Stimulated activated CD4-positive, alpha-beta T cell treated with anti-CD3 and anti-CD28 coated beads, Interleukin-15, amount 100 ng/mL, for 1 hour (primary cell): ENCODE measurements at places on chromosomes 6 and 20.
A peak's percentile ranks its signal among the peaks of the same experiment; 100 is the strongest.

GRCh38 chr6:154329350-154330170 lies 27.0 kb downstream of the IPCEF1 start:
- DNase-seq, result no peak

GRCh38 chr20:32973077-32973717 lies 31.0 kb downstream of the SUN5 start:
- DNase-seq, result no peak

- DNase-seq, result no peak
Measured at GRCh38 chr6:52553158-52553557, 23.7 kb downstream of the TRAM2 start.

GRCh38 chr6:20319520-20320357 lies 81.9 kb upstream of the E2F3 start:
- peak; percentile 49 for DNase-seq

DNA sequence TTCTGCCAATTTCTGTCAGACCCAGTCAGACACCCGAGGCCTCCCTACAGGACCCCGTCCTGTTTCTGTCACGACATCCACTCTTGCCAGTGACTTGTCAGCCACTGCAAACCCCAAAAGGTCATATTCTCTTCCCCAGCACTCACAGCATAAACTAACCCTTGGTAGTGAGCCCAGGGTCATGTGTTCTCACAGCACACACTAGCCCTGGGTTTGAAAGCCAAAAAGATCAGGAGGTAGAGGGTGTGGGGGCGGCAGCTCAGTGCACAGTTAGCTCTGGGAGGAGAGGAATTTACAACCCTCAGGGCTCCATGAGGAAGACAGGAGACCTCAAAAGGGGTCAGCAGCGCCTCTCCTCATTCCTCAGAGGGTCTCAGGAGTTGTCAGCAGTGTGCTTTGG lies 9.9 kb upstream of the SNX9 start:
- no peak for DNase-seq
